ENCODE measurements at places on chromosomes 2 and 18. TPM values are rescaled to one million over a fixed set of nuclear protein-coding genes. Genes with fewer than 3 reads are reported as not detected.

LINC00305 gene
- not detected for total RNA-seq

PROKR1 gene
- total RNA-seq = 1.5 TPM

VPS54 gene
- 13.4 TPM for total RNA-seq

GRCh38 chr18:48452861-48453323 is 43.7 kb upstream of the ZBTB7C start:
- H3K36me3 ChIP-seq = no peaks in the 10 kb centered on the region
- H3K4me1 ChIP-seq = no peaks in the 10 kb centered on the region
- no peak overlapping the region for H3K27ac ChIP-seq

- no peaks in the 10 kb centered on the region for H3K4me1 ChIP-seq
- H3K36me3 ChIP-seq = no peaks in the 10 kb centered on the region
- no peak overlapping the region for H3K27ac ChIP-seq
- H3K27me3 ChIP-seq = no peaks in the 10 kb centered on the region
- no peak for DNase-seq
Observed at GRCh38 chr2:234203135-234203984, 152.9 kb downstream of the SPP2 start.

GRCh38 chr2:24521162-24521857 is 30.3 kb downstream of the NCOA1 start:
- H3K4me3 ChIP-seq = no peak overlapping the region
- H3K4me1 ChIP-seq = no peaks in the 10 kb centered on the region
- H3K27me3 ChIP-seq = no peaks in the 10 kb centered on the region
- no peak for DNase-seq
- H3K36me3 ChIP-seq = no peaks in the 10 kb centered on the region
- no peak overlapping the region for H3K27ac ChIP-seq

GRCh38 chr2:68501768-68502167 is 34.4 kb downstream of the APLF start:
- H3K27me3 ChIP-seq = no peaks in the 10 kb centered on the region
- H3K36me3 ChIP-seq = peaks cover 6% of the 10 kb centered on the region
- no peak for DNase-seq
- H3K27ac ChIP-seq = no peak overlapping the region

- H3K27ac ChIP-seq = no peak overlapping the region
- H3K27me3 ChIP-seq = no peaks in the 10 kb centered on the region
- peaks cover 18% of the 10 kb centered on the region for H3K36me3 ChIP-seq
Observed at GRCh38 chr2:205754285-205754923, 72.1 kb downstream of the NRP2 start.

GRCh38 chr18:7388741-7389140 is 157.9 kb downstream of the LRRC30 start:
- H3K4me3 ChIP-seq = no peak overlapping the region
- H3K27ac ChIP-seq = no peak overlapping the region
- no peaks in the 10 kb centered on the region for H3K27me3 ChIP-seq
- H3K36me3 ChIP-seq = no peaks in the 10 kb centered on the region

- no peak for DNase-seq
- no peak overlapping the region for H3K4me3 ChIP-seq
- H3K4me1 ChIP-seq = no peaks in the 10 kb centered on the region
Observed at GRCh38 chr18:63205791-63206252, 113.7 kb downstream of the BCL2 start.

Measured in H9 (cell line).